ENCODE measurements at places on chromosomes 1 and 21. TPM values are rescaled to one million over a fixed set of nuclear protein-coding genes. Genes with fewer than 3 reads are reported as not detected.

- no peaks in the 10 kb centered on the region for H3K36me3 ChIP-seq
- no peak overlapping the region for H3K4me3 ChIP-seq
- no peak overlapping the region for H3K27ac ChIP-seq
- no peak for DNase-seq
Measured at GRCh38 chr1:241413386-241413785, 56.4 kb upstream of the RGS7 start.

- H3K4me3 ChIP-seq, result no peak overlapping the region
- H3K36me3 ChIP-seq, result no peaks in the 10 kb centered on the region
- no peak for DNase-seq
- no peaks in the 10 kb centered on the region for H3K27me3 ChIP-seq
Measured at GRCh38 chr1:181545395-181545794, 62.1 kb downstream of the CACNA1E start.

DNA sequence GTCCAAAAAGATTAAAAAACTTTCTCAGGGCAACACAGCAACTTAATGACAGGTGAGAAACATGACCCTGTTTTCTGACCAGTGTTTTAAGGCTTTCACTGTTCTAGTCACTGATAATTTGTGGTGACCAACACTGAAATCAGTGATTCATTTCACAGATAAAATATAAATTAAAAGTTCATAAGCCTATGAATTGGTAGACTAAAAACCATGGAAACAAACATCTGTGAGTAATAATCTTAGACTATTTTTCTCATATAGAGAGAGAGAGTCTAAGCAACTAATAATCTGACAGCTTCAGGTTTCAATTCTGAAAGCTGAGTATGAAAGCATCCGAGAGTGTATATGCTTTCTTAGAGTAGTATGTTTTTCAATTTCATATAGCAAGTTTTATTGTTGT is 536.9 kb downstream of the ADGRL2 start:
- no peak overlapping the region for H3K27ac ChIP-seq
- no peak for DNase-seq
- H3K36me3 ChIP-seq, result no peaks in the 10 kb centered on the region
- no peak overlapping the region for H3K4me3 ChIP-seq
- no peaks in the 10 kb centered on the region for H3K27me3 ChIP-seq

DNA sequence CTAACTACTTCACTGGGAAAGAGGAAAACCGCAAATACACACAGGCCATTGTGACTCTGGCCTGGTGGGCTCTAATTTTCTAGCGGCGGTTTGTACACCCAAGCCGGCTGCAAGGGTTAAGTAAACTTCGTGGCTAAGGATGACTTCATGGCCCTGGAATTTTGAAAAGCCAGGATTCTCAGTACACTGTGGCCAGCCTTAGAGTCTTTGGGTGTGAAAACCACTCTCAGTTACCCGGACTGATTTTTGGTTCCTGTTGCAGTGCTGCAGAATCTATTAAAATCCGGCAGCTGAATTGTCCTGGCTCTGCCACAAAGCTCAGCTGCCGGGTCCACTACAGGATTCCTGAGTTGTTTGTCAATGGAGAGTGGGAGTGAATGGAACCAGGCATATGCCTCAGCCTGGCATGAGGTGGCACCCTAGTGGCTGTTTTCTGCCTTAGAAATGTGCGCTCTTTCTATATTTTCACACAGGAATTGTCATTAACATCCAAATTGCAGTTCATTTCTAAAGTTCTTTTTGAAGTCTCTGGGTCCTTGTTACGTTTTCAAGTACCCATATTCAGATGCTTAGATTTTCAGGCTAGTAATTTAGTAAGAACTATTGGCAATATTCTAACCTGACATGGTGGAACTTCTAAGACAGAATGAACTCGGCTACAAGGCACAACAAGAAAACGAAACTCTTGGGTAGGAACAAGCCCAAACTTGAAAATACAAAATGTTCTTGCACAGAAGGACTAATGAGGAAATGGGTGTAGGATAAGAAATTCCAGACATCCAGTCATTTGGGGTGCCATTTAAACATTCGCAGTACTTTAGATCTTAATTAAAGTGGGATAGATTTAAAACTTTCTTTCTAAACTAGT is 255.9 kb downstream of the NFIA start:
- H3K27ac ChIP-seq, result peak overlapping the region; percentile 21
- DNase-seq, result peak; percentile 60
- peaks cover 11% of the 10 kb centered on the region for H3K4me1 ChIP-seq
- H3K27me3 ChIP-seq, result no peaks in the 10 kb centered on the region

GRCh38 chr1:153561466-153561985 is 4.1 kb downstream of the S100A2 start:
- no peak overlapping the region for H3K4me3 ChIP-seq
- H3K27ac ChIP-seq, result peak overlapping the region; percentile 27
- no peak for DNase-seq
- no peaks in the 10 kb centered on the region for H3K27me3 ChIP-seq
- H3K4me1 ChIP-seq, result peaks cover 16% of the 10 kb centered on the region
- no peaks in the 10 kb centered on the region for H3K36me3 ChIP-seq

GRCh38 chr1:153527023-153527682 is 8.6 kb downstream of the S100A6 start:
- H3K36me3 ChIP-seq, result no peaks in the 10 kb centered on the region
- H3K4me3 ChIP-seq, result no peak overlapping the region
- H3K4me1 ChIP-seq, result peaks cover 11% of the 10 kb centered on the region

DNA sequence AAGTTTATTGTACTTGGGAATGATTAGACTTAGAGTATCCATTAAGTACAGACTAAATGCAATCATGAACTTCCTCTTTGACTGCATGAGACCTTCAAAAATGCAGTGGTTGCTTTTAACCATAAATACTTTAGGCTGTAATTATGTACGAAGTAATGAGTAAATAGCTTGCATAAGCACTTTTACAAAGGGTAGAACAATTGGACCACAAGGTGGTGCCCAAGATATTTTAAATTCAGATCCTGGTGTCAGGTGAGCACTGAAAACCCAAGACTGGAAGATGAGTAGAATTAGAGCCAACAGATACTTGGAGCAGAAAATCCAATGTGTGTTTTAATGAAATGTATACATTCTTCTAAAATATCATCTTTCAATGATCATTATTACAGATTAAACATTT is 43.4 kb upstream of the RHOU start:
- H3K27ac ChIP-seq, result no peak overlapping the region
- H3K27me3 ChIP-seq, result no peaks in the 10 kb centered on the region
- no peak overlapping the region for H3K4me3 ChIP-seq
- H3K4me1 ChIP-seq, result no peaks in the 10 kb centered on the region
- no peak for DNase-seq

GRCh38 chr1:234730770-234731568 is 121.0 kb upstream of the IRF2BP2 start:
- peaks cover 19% of the 10 kb centered on the region for H3K4me1 ChIP-seq
- no peak overlapping the region for H3K27ac ChIP-seq
- no peaks in the 10 kb centered on the region for H3K36me3 ChIP-seq
- no peak for DNase-seq

- H3K27me3 ChIP-seq, result no peaks in the 10 kb centered on the region
- H3K4me1 ChIP-seq, result no peaks in the 10 kb centered on the region
- H3K27ac ChIP-seq, result no peak overlapping the region
- DNase-seq, result no peak
- no peaks in the 10 kb centered on the region for H3K36me3 ChIP-seq
Measured at GRCh38 chr1:76083189-76083588, 8.6 kb downstream of the ST6GALNAC3 start.

The KCNH1 gene
- not detected for polyA plus RNA-seq

The TPTE gene
- polyA plus RNA-seq, result not detected

The AGPAT3 gene
- polyA plus RNA-seq, result 11.6 TPM

The LCE3E gene
- polyA plus RNA-seq, result not detected
